ENCODE measurements at places on chromosomes 2 and 18. TPM values are rescaled to one million over a fixed set of nuclear protein-coding genes. Genes with fewer than 3 reads are reported as not detected.

Gene RESP18
- not detected for polyA plus RNA-seq

Gene PFN4
- 1.7 TPM for polyA plus RNA-seq

Gene DSG1
- polyA plus RNA-seq: 0.06 TPM

Gene UPP2
- polyA plus RNA-seq: 3.0 TPM

Gene FBXO36
- polyA plus RNA-seq: 7.1 TPM

Gene TTC21B
- 27.8 TPM for polyA plus RNA-seq

Gene MRPL33
- polyA plus RNA-seq: 196 TPM

Gene CHN1
- 32.1 TPM for polyA plus RNA-seq

Gene HOXD9
- 63.2 TPM for polyA plus RNA-seq

Gene RFX8
- 1.00 TPM for polyA plus RNA-seq

Gene PDE11A
- 7.6 TPM for polyA plus RNA-seq

Gene SLC9A2
- 7.2 TPM for polyA plus RNA-seq

Gene PKDCC
- polyA plus RNA-seq: 341 TPM

Gene AKAIN1
- not detected for polyA plus RNA-seq

Gene GBX2
- polyA plus RNA-seq: 0.51 TPM

Gene ADNP2
- 25.5 TPM for polyA plus RNA-seq

Gene UCN
- 0.36 TPM for polyA plus RNA-seq

Gene HES6
- polyA plus RNA-seq: 4.2 TPM

Gene HOXD13
- polyA plus RNA-seq: 0.14 TPM

Gene ADCYAP1
- polyA plus RNA-seq: 0.14 TPM

Gene HRH4
- 0.10 TPM for polyA plus RNA-seq

Gene GULP1
- polyA plus RNA-seq: 70.4 TPM

Gene FAM124B
- polyA plus RNA-seq: 2.7 TPM

Gene PRADC1
- polyA plus RNA-seq: 14.1 TPM

Gene SERPINB13
- polyA plus RNA-seq: not detected

Gene SLC9A4
- 8.5 TPM for polyA plus RNA-seq

Gene GALR1
- polyA plus RNA-seq: 0.06 TPM

Gene UGT1A10
- polyA plus RNA-seq: not detected
